ENCODE measurements at places on chromosomes 13 and 19. TPM values are rescaled to one million over a fixed set of nuclear protein-coding genes. Genes with fewer than 3 reads are reported as not detected.

Gene ZNF737
- total RNA-seq: 6.7 TPM

Gene GPR18
- not detected for total RNA-seq

GRCh38 chr19:677201-677600 is 1.0 kb downstream of the FSTL3 start:
- H3K4me3 ChIP-seq: peak overlapping the region; percentile 89
- H3K27me3 ChIP-seq: peaks cover 29% of the 10 kb centered on the region
- peaks cover 9% of the 10 kb centered on the region for H3K36me3 ChIP-seq

Gene ZNF708
- 17.2 TPM for total RNA-seq
